ENCODE measurements at places on chromosomes 1 and 21.

GRCh38 chr1:58405660-58406059, 140.9 kb downstream of the OMA1 start:
- DNase-seq, result no peak

- DNase-seq, result peak; percentile 8
These were observed 764.6 kb downstream of the LTN1 start for GRCh38 chr21:28227881-28228635.

DNA sequence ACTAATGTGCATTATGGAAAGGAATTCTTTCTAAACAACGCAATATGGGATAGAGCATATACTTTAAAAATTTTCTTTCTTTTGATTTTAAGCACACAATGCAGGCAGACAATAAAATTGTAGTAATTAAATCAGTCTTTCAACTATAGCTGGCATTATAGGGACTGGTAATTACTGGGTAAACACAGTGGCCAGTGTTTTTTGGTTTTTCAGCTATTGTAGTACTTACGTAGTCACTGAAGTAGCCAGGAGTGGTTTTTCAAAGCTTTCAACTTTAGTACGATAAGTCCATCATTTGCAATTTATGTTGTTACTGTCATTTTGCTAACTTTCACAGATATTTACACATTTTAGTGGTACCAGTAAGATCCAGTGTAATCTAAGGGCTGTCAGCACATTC, 50.6 kb downstream of the RAB3GAP2 start:
- no peak for DNase-seq

GRCh38 chr1:208756339-208756981, 512.3 kb upstream of the PLXNA2 start:
- DNase-seq, result no peak

GRCh38 chr1:21383785-21384401, 56.0 kb upstream of the NBPF3 start:
- DNase-seq, result no peak

DNA sequence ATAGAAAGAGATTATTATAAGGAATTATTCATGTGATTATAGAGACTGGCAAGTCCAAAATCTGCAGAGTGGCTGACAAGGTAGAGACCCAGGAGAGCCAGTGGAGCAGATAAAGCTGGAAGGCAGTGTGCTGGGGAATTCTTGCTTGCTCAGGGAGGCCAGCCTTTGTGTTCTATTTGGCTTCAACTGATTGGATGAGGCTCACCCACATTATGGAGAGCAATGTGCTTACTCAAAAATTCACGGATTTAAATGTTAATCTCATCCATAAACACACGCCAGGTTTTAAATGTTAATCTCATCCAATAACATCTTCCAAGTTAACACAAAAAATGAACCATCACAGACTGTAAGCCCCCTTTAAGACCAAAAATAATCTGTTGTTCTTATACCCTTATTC, 30.2 kb upstream of the PHGDH start:
- DNase-seq, result no peak

DNA sequence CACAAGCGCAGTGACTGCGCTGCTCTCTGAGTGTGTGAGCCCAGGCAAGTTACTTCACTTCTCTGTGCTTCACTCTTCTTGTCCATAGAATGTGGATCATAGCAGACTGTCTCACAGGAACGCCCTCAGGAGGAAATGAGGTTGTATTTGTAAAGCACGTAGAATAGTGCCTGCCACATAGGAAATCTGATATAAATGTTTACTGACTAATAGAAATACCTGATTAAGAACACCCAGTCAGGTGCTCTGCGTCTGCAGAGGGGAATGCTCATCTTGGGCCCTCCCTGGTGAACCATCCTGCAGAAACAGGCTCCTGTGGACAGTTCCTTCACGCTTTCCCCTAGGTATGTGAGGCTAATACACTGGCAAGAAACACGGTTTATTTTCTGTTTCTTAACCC, 100.3 kb downstream of the BEND5 start:
- DNase-seq, result no peak

DNA sequence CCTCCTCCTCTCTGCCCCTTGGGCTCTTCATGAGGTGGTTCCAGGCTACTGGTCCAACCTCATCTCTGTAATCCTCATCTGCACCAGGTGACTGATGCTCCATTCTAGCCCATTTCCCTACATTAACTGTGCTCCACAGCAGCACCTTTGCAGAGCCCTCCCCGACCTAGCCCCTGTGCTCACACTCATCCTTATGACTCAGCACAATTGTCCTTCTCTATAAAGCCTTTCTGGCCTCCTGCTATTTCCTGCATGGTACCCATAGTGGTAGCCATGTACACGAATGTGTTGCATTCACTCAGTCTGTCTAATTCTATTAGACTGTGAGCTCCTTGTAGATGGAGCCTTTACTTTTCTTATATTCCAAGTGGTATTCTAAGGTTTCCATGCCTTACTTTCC, 339.0 kb downstream of the DISC1 start:
- DNase-seq, result no peak

- peak; percentile 83 for DNase-seq
These were observed 699 bp downstream of the MAP3K6 start for GRCh38 chr1:27366113-27366410.

DNA sequence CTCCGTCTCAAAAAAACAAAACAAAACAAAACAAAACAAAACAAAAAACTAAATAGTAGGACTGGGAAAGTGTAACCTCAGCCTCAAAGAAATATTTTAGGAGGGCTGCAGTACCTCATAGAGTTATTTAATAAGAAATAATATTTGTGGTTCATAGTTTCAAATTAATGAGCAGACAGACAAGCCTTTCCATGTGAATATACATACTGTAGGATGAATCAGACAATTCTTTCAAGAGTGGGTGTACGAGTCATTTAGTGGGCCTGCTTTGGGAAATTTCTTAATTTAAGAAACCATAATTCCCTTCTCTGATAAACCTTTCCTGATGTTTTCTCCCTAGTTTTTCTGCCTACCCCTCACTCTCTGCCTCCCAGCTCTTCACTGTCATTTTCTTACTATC, 52.5 kb downstream of the CDC14A start:
- no peak for DNase-seq

GRCh38 chr1:206556047-206556749, 48.9 kb downstream of the RASSF5 start:
- DNase-seq, result no peak

DNA sequence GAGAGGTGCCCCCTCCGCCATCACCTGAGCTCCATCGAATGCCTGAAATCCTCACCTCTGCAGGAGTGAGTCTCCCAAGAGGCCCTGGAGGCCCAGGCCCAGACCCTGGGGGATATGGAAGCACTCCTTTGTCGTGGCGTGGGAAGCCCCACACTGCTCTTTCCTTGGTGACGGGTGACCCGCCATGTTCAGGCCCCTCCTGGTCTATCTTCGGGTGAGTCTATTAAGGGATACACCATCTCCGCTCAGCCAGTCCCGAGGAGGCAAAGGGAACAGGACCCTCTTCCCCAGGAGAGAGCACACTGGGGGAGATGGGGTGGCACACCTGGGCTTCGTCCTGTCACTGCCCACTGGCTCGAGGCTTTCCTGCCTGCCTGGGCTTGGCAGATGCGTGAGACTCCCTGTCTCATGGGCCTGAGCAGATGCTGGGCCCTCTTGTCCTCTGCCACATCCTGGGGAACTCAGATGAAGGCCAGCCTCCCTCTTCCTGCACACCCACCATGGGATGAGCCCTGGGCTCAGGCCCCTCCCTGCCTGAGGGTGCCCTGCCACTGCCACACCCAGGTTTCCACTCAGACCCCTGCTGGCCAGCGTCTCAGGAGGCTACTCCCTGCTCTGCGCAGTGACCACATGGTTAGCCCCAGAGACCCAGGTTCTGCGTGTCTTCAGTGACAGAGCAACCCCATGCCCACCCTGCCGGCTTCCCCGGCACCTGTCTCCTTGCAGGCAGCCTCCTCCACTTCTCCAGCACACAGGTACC, 3.8 kb upstream of the NPHP4 start:
- no peak for DNase-seq

- DNase-seq, result no peak
These were observed 1180.3 kb upstream of the B3GALT2 start for GRCh38 chr1:194366705-194367104.

- DNase-seq, result no peak
These were observed 22.8 kb upstream of the CDK18 start for GRCh38 chr1:205481629-205482151.

- no peak for DNase-seq
These were observed 81.1 kb downstream of the LHX4 start for GRCh38 chr1:180311011-180311730.

- peak; percentile 57 for DNase-seq
These were observed 754 bp downstream of the PRRC2C start for GRCh38 chr1:171486048-171486519.

All from suppressor macrophage (primary cell).